Naive B cell (primary cell): ENCODE measurements at places on chromosomes 5 and 9. TPM values are rescaled to one million over a fixed set of nuclear protein-coding genes. Genes with fewer than 3 reads are reported as not detected.

GRCh38 chr9:5764130-5764868, 68.6 kb downstream of the ERMP1 start:
- H3K36me3 ChIP-seq: peaks cover 45% of the 10 kb centered on the region
- H3K27ac ChIP-seq: peak overlapping the region; percentile 82
- no peak overlapping the region for H3K4me3 ChIP-seq
- peaks cover 5% of the 10 kb centered on the region for H3K4me1 ChIP-seq

- H3K27ac ChIP-seq: no peak overlapping the region
- H3K4me3 ChIP-seq: no peak overlapping the region
- no peak for DNase-seq
- H3K36me3 ChIP-seq: no peaks in the 10 kb centered on the region
- no peaks in the 10 kb centered on the region for H3K27me3 ChIP-seq
- H3K4me1 ChIP-seq: no peaks in the 10 kb centered on the region
These were observed 470.1 kb downstream of the TLE4 start for GRCh38 chr9:80041821-80042220.

GRCh38 chr5:72036951-72037350, 70.3 kb upstream of the MAP1B start:
- H3K36me3 ChIP-seq: no peaks in the 10 kb centered on the region
- no peak overlapping the region for H3K4me3 ChIP-seq
- H3K4me1 ChIP-seq: no peaks in the 10 kb centered on the region
- DNase-seq: no peak

- no peak for DNase-seq
- H3K27me3 ChIP-seq: no peaks in the 10 kb centered on the region
- H3K4me3 ChIP-seq: no peak overlapping the region
- peak overlapping the region; percentile 85 for H3K27ac ChIP-seq
These were observed 213.3 kb upstream of the FBXL7 start for GRCh38 chr5:15286650-15287049.

DNA sequence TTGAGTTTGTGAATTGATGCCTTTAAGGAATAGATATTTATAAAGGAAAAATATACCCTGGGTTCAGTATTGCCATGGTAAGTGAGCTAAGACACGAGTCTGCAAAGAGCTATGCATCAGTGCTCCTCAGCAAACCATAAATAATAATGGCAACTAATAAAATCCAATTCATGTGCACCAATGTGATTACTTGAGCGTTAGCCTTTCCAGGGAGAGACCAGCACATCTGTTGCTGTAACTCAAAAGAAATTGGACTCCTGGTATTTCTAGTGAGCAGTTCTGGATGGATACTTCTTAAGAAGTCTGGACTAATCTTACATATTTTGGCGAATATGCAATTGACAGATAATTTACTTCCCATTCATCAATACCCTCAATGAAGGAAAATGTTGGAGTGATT, 373.3 kb downstream of the ARHGEF28 start:
- H3K4me3 ChIP-seq: no peak overlapping the region
- no peaks in the 10 kb centered on the region for H3K36me3 ChIP-seq
- H3K27ac ChIP-seq: no peak overlapping the region
- peaks cover 5% of the 10 kb centered on the region for H3K27me3 ChIP-seq

GRCh38 chr5:45623832-45624231, 72.3 kb downstream of the HCN1 start:
- no peaks in the 10 kb centered on the region for H3K36me3 ChIP-seq
- H3K4me1 ChIP-seq: no peaks in the 10 kb centered on the region
- H3K4me3 ChIP-seq: no peak overlapping the region
- no peak overlapping the region for H3K27ac ChIP-seq

DNA sequence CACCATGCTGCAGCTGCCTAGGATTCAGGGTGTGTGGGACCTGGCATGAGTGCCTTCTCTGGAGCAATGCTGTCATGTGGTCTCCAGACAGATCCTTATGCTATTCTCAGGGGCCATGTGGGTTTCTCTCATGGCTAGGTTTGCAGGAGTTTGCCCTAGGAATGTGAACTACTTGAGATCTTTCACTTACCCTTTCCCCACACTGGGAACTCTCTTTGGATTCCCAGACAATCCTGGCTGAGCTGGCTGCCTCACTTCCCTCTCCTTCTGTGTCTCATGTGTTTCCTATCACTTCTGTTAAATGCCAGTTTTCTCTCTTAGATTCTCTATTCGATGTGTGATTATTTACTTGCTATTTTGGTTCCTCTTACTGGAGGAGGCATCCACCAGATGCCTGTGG, 270.2 kb upstream of the RASA1 start:
- H3K4me3 ChIP-seq: no peak overlapping the region
- no peaks in the 10 kb centered on the region for H3K4me1 ChIP-seq
- H3K27ac ChIP-seq: peak overlapping the region; percentile 16
- no peak for DNase-seq
- H3K27me3 ChIP-seq: peaks cover 23% of the 10 kb centered on the region
- H3K36me3 ChIP-seq: no peaks in the 10 kb centered on the region

- no peak overlapping the region for H3K27ac ChIP-seq
- H3K27me3 ChIP-seq: peaks cover 5% of the 10 kb centered on the region
- peaks cover 15% of the 10 kb centered on the region for H3K4me1 ChIP-seq
- no peaks in the 10 kb centered on the region for H3K36me3 ChIP-seq
- H3K4me3 ChIP-seq: peak overlapping the region; percentile 94
- no peak for DNase-seq
These were observed 1.1 kb downstream of the SPEF2 start for GRCh38 chr5:35618781-35619180.

DNA sequence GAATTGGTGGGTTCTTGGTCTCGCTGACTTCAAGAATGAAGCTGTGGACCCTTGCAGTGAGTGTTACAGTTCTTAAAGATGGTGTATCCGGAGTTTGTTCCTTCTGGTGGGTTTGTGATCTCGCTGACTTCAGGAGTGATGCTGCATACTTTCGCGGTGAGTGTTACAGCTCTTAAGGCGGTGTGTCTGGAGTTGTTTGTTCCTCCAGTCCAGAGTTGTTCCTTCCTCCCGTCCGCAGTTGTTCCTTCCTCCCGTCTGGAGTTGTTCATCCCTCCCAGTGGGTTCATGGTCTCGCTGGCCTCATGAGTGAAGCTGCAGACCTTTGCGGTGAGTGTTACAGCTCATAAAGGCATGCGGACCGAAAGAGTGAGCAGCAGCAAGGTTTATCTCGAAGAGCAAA, 159.6 kb upstream of the ADAMTSL1 start:
- H3K27me3 ChIP-seq: no peaks in the 10 kb centered on the region
- DNase-seq: no peak

GRCh38 chr5:174612686-174613085, 111.7 kb upstream of the MSX2 start:
- H3K27me3 ChIP-seq: no peaks in the 10 kb centered on the region
- H3K4me1 ChIP-seq: no peaks in the 10 kb centered on the region
- H3K27ac ChIP-seq: no peak overlapping the region

DNA sequence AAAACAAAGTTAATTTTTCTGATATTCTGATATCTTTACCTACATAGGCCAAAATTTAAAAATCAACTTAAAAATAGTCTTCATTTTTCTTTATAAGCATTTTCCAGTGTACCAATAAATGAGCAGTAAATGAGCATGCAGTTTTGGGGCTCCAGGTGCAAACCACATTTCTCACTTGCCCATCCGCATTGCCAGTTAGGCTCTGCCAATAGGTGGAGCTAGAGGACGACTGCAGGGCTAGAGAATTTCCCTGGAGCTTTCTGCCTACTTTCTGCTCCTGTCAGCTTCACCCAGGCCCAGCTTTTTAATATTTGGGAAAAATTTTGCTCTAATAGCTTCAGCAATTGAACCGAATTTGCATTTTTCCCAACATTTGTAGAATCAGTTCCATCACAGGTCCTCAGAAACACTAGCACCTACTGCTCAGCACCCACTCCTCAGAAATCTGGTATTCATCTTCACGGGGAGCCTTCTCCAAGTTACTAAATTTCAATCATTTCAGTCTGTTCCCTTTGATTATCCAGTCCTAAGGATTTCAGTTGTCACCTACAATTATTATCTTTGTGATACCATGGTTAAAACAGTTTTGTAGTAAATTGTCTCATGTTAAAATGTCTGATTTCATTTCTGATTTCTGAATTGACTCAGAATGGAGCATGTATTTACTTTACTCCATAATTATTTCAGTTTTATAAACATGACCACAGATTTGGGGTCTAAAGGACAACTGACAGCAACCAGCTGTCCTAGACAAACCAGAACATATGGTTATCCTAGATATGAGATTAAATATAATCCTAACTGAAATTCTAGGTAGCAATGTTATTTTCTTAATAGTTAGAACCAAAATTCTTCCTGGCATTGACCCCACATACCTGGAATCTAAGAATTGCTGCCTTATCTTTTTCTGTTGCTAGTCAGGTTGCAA, 104.6 kb upstream of the FAM174A start:
- no peaks in the 10 kb centered on the region for H3K27me3 ChIP-seq
- H3K4me1 ChIP-seq: no peaks in the 10 kb centered on the region
- peak; percentile 14 for DNase-seq
- no peak overlapping the region for H3K4me3 ChIP-seq

DNA sequence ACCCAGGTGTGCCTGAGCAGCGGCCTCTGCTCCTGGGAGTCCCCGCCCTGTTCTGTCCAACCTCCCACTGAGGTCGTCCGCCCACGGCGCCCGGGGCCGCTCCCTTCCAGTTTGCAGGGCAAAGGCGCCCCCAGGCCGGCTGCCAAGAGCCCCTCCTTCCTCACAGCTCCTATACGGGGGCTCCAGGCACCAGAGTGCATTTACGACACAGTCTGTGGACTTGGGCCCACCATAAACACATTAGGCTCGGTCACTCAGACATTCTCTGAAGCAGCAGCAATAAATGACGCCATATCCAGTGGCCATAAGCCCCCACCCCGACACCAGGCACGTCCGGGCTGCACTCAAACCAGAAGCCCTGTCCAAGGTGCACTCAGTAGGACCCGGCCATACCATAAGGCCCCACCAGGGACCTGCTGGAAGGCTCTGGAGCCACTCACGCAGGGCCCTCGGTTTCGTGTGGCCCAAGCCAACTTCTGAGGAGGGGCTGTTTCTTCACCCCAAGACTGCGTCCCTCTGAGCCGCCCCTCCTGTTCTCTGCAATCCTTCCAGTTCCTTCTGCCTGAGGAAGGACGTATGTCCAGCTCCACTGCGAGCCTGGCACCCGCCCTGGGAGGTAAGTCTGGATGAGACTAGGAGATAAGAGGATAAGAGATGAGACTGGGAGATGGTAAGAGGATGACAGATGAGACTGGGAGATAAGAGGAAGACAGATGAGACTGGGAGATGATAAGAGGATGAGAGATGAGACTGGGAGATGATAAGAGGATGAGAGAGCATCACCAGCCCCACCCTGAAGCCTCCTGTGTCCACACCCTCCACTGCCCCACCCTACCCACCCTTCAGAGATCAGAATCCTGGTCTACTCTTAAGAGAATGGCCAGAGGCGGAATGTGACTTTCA, 26.7 kb downstream of the SLC6A18 start:
- H3K27ac ChIP-seq: peak overlapping the region; percentile 2
- no peaks in the 10 kb centered on the region for H3K4me1 ChIP-seq
- DNase-seq: no peak

GRCh38 chr5:10161778-10162177, 87.9 kb downstream of the ATPSCKMT start:
- H3K4me1 ChIP-seq: no peaks in the 10 kb centered on the region
- no peak overlapping the region for H3K4me3 ChIP-seq
- H3K36me3 ChIP-seq: peaks cover 15% of the 10 kb centered on the region
- peaks cover 12% of the 10 kb centered on the region for H3K27me3 ChIP-seq

DNA sequence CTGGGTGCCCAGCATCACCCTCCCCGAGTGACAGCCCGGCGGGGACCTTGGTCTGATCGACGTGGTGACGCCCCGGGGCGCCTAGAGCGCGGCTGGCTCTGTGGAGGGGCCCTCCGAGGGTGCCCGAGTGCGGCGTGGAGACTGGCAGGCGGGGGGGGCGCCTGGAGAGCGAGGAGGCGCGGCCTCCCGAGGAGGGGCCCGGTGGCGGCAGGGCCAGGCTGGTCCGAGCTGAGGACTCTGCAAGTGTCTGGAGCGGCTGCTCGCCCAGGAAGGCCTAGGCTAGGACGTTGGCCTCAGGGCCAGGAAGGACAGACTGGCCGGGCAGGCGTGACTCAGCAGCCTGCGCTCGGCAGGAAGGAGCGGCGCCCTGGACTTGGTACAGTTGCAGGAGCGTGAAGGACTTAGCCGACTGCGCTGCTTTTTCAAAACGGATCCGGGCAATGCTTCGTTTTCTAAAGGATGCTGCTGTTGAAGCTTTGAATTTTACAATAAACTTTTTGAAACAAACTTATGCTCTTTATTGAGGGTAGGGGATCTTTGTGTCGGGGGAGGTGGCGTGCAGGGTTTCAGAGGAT, 1.3 kb downstream of the GADD45G start:
- H3K27ac ChIP-seq: no peak overlapping the region
- DNase-seq: peak; percentile 42
- peaks cover 42% of the 10 kb centered on the region for H3K27me3 ChIP-seq
- no peaks in the 10 kb centered on the region for H3K36me3 ChIP-seq
- peaks cover 28% of the 10 kb centered on the region for H3K4me1 ChIP-seq

- peaks cover 8% of the 10 kb centered on the region for H3K36me3 ChIP-seq
- H3K27ac ChIP-seq: no peak overlapping the region
- DNase-seq: no peak
- H3K27me3 ChIP-seq: peaks cover 13% of the 10 kb centered on the region
These were observed 14.0 kb downstream of the SLC6A3 start for GRCh38 chr5:1431021-1431811.

- H3K27me3 ChIP-seq: no peaks in the 10 kb centered on the region
- H3K36me3 ChIP-seq: peaks cover 18% of the 10 kb centered on the region
- H3K4me3 ChIP-seq: no peak overlapping the region
- DNase-seq: no peak
- H3K27ac ChIP-seq: peak overlapping the region; percentile 23
These were observed 5.3 kb downstream of the PRXL2C start for GRCh38 chr9:96649620-96650324.

DNA sequence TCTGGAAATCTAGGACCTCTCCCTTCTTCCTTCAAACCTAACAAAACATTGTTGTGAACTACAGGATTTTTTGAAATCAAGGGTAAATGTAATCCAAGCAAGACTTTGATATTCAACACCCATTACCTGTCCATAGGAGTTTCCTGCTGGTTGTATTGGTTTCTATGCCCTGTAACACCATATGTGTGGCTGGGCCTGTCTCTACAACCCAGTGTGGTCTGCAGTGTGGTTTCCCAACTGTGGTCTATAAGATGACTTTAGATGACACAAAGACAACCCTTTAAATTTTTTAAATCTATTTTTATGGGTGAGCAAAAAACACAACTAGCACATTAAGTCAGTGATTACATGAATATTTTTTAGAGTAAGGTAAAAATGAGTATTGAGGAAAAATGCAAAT, 93.1 kb downstream of the SMIM15 start:
- no peak for DNase-seq
- H3K4me3 ChIP-seq: no peak overlapping the region
- no peaks in the 10 kb centered on the region for H3K27me3 ChIP-seq
- peaks cover 6% of the 10 kb centered on the region for H3K4me1 ChIP-seq
- H3K36me3 ChIP-seq: peaks cover 8% of the 10 kb centered on the region
- no peak overlapping the region for H3K27ac ChIP-seq

GRCh38 chr9:131024978-131025868, 16.2 kb downstream of the LAMC3 start:
- H3K27ac ChIP-seq: no peak overlapping the region
- no peak for DNase-seq
- H3K27me3 ChIP-seq: peaks cover 39% of the 10 kb centered on the region
- H3K4me1 ChIP-seq: no peaks in the 10 kb centered on the region
- H3K36me3 ChIP-seq: no peaks in the 10 kb centered on the region

GRCh38 chr9:133125941-133126696, 5.1 kb upstream of the RALGDS start:
- no peaks in the 10 kb centered on the region for H3K27me3 ChIP-seq

- H3K36me3 ChIP-seq: peaks cover 14% of the 10 kb centered on the region
- DNase-seq: no peak
- no peak overlapping the region for H3K27ac ChIP-seq
These were observed 106.8 kb downstream of the MAPKAP1 start for GRCh38 chr9:125600194-125600593.

Gene PHF24
- not detected for polyA plus RNA-seq

Gene SPAG8
- polyA plus RNA-seq: 1.2 TPM

Gene TMEM215
- not detected for polyA plus RNA-seq

Gene COL15A1
- polyA plus RNA-seq: not detected

Gene PCDHB10
- polyA plus RNA-seq: not detected

Gene MARCOL
- polyA plus RNA-seq: not detected

Gene FCN2
- polyA plus RNA-seq: not detected

Gene PDE6A
- polyA plus RNA-seq: not detected

Gene SPINK6
- polyA plus RNA-seq: not detected
